ENCODE measurements at places on chromosomes 16 and 17. TPM values are rescaled to one million over a fixed set of nuclear protein-coding genes. Genes with fewer than 3 reads are reported as not detected.

LIG3 gene
- 26.5 TPM for total RNA-seq

EPN3 gene
- total RNA-seq: 0.41 TPM

- DNase-seq: no peak
Measured at GRCh38 chr16:66093191-66093590, 273.3 kb upstream of the CDH5 start.

DNA sequence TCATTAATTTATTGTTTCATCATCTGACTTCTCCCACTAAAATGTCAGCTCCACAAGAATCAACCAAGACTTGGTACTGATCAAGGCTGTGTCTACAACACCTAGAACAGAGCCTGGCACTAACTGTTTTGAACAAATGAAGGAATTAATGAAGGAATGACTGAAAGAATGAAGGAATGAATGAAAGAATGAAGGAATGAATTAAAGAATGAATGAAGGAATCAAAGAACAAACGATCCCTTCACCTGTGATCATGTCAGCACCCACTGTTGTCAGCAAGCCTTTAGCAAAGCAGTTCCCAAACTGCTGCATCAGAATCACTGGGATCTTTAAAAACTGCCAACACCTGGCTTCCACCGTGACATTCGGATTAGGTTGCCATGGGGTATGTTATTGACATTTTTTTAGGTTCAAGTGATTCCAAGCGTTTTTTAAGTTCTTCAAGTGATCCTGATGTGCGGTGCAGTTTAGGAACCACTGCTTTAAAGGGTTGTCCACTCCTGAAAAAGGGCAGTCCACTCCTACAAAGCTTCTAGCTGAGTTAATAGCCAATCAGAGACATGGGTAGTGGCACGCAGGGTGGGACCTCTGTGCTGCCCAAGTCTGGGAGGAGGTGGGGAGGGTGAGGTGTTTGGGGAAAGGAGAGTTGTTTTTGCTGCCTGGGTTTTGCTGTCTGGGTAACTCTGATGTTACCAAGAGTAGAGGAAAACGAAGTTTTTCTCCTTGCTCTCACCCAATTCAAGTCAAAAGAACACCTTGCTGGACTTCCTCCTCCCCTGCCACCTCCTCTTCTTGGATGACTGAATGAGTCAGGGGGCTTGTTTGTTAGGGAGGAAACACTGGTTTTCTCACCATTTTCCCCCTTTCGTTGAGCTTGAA, 89.7 kb downstream of the RAB11FIP4 start:
- DNase-seq: no peak

Data from frontal cortex (tissue), 4 donors.